NCI-H1048 (cell line): ENCODE measurements at places on chromosomes 3 and 15.

- DNase-seq = no peak
These were observed 113.0 kb upstream of the PTPRG start for GRCh38 chr3:61448378-61448777.

DNA sequence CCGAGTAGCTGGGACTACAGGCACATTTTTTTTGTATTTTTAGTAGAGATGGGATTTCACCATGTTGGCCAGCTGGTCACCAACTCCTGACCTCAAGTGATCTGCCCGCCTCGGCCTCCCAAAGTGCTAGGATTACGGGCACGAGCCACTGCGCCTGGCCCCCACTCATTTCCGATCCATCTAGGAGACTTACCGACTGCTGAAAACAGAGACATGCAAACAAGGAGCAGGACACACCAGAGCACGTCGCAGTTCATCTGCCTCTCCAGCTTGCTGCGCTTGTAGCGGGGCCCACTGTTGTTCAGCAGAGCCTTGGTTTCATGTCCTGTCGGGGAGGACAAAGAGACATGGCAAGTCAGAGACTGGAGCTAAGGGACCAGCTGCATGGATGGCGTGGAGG lies 137.4 kb downstream of the ATP10A start:
- no peak for DNase-seq

DNA sequence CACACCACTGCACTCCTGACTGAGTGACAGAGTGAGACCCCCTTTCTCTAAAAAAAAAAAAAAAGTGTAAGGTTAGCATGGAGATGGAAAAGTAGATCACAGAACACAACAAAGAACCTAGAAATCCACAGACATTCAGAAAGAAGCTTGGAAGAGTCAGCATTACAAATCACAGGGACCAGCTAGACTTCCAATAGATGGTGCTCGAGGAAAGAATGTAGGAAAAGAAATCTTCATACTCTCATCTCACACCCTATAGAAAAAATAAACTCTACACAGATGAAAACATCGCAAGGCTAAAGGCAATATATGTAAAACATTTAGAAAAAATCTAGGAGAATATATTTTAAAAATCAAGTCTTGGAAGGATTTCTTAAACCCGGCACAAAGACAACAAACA lies 94.5 kb upstream of the ABHD17C start:
- DNase-seq = no peak

- DNase-seq = no peak
These were observed 9.1 kb downstream of the ALG3 start for GRCh38 chr3:184239708-184240107.

- DNase-seq = no peak
These were observed 322.0 kb downstream of the NLGN1 start for GRCh38 chr3:173719585-173719984.

DNA sequence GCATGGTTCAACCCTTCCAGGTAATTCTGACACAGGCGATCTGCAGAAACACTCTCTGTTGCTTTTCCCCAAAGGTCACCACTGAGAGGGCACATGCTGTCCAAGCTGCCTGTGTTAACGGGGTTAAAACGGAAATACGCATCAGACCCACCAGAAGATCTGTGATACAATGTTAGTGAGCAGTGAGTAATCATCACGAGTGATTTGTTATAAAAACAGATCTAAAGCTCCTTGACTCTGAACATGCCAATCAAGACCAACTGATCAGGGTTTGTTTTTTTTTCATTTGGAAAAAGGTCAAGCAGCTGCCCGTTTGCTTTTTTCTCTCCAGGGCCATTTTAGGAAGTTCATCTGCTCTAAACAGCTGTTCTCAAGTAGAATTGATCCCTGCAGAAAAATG lies 43.2 kb downstream of the FGF12 start:
- DNase-seq = no peak

DNA sequence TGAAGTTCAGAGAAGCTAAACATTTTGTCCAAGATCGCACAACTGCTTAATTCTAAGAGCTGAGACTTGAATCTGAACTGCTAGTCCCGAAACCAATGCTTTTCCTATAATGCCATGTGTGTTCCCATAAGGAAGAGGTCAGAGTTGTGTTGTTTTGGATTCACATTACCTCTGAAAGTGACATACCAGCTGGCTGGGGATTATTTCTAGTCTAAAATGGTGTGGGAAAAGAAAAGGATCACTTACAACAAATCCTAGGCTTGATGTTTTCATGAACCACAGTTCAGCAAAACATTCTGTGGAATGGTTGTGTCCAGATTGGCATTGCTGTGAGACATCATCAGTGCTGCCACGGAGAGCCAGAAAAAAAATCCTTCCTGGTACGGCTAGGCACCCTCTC lies 35.0 kb upstream of the LRRC3B start:
- DNase-seq = no peak

- no peak for DNase-seq
These were observed 872 bp downstream of the DLEC1 start for GRCh38 chr3:38039899-38040261.

DNA sequence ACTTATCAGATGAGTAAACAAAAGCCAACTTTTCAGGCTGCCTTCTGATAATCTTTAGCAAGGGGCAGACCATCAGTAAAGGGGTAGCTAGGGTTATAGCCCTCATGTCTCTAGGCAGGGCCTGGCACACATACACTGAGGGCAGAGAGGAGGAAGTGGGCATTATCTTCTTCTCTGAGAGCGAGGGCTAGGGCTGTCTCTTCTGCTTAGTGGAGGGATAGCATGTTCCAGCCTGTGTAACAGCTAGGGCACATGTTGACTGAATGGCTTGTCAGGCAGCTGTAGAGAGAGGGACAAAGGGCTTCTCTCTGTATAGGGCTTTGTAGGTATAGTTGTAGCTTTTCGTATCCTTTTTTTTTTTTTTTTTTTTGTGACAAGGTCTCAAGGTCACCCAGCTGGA lies 17.8 kb downstream of the CRTC3 start:
- no peak for DNase-seq

DNA sequence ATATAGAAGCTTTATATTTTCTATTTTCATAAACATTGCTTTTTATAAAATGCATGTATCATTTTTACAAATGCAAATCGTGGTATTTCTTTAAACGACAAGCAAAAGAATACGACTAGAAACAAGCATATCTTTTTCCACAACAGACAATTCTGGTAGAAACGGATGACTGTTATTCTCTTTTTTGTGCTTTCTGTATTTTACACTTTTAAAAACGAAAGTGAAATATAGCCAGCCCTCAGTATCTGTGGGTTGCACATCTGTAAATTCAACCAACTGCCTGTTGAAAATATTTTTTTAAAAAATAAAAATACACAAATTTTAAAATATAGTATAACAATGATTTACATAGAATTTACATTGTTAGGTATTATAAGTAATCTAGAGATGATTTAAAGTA lies 61.3 kb downstream of the PRTG start:
- no peak for DNase-seq

- no peak for DNase-seq
These were observed 22.9 kb downstream of the SMAD6 start for GRCh38 chr15:66724732-66725463.

GRCh38 chr15:83300826-83301225 lies 16.4 kb upstream of the BNC1 start:
- DNase-seq = no peak

- no peak for DNase-seq
These were observed 2.6 kb downstream of the HRG start for GRCh38 chr3:186668426-186668825.

DNA sequence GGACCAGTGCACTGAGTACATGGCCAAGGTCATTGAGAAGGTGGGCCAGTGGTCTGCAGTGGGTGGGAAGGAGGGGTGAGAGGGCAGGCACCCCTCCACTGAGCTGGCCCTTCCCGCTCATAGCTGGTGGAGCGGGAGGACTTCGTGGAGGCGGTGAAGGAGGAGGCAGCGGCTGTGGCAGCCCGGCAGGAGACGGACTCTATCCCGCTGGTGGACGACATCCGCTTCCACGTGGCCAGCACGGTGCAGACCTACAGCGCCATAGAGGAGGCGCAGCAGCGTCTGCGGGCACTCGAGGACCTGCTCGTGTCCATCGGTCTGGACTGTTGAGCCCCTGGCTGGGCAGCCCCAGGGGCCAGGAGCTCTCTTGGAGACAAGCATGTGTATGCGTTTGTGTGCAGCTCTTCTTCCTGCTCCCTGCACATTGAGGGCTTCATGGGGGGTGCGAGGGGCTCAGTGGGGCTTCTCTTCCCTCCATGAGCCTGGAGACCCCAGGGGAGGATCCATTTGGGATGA lies 7.5 kb downstream of the ABTB1 start:
- no peak for DNase-seq

DNA sequence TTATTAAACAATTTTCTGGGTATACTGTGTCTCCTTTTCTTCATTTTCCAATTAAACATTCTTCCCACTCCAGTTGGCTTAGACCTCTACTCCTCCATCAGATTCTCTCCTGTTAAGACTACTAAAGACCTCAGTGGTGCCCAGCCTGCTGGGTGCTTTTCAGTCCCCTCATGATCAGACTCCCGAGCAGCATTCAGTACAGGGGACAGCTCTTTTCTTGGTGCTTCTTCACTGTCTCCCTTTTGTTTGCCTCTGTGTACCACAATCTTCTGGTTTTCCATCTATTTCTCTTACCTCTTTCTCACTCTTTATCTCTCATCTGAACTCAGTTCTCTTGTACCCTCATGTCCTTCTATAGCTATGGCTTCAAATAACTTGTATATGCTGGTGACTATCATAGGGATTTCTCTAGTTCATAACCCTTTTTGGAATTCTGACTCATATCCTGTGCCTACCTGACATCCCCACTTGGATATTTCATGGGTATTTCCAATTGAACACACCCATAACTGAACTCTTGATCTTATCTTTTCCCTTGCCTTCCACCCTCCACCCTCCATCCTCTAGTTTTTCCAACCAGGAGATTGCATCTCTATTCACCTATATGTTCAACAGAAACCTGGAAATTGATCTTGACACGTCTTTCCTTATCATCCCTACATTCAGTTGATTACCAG lies 55.6 kb upstream of the ABHD10 start:
- DNase-seq = no peak

DNA sequence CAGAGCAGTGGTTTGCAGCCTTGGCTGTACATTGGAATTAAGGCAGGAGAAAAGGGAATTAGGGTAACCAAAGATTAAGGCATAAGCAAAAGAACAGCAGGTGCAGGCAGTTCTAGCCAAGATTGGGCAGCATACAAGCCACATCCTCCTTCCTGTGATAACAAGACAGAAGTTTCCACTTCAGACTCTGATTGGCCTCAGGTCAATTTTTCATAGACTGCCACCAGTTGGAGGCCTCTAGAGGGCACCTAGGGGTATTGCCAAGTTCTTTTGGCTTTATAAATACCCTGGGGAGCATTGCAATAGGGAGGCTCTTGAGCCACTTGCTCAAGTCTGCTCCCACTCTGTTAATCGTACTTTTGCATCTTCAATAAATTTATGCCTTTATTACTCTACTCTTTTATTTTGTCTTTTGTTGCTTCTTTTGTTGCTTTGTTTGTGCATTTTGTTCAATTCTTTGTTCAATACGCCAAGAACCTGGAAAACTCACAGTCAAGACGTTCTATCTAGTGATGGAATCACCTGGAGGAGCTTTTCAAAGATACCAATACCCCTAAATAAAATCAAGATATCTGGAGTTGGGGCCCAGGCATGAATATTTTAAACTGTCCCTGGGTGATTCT lies 32.2 kb upstream of the FMN1 start:
- peak; percentile 58 for DNase-seq

GRCh38 chr15:65845826-65846519 lies 23.3 kb upstream of the RAB11A start:
- DNase-seq = no peak

DNA sequence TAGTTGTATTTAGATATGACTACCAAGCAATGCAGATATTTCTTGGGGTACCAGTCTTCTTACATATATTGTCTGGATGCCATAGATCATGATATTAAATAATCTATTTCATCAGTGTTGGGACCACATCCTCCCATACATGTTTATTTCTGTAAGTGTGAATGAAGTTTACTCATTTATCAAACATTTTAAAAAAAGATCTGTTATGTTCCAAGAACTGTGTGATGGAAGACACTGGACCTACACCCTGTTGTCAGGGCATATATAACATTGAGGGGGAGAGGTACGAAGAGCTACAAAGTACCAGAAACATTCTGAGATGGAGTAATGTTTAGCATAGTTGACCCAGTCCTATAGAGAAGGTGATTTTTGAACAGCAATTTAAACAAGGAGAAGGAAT lies 26.6 kb downstream of the MBNL1 start:
- DNase-seq = no peak

- DNase-seq = no peak
These were observed 710.1 kb downstream of the SQOR start for GRCh38 chr15:46344915-46345314.

DNA sequence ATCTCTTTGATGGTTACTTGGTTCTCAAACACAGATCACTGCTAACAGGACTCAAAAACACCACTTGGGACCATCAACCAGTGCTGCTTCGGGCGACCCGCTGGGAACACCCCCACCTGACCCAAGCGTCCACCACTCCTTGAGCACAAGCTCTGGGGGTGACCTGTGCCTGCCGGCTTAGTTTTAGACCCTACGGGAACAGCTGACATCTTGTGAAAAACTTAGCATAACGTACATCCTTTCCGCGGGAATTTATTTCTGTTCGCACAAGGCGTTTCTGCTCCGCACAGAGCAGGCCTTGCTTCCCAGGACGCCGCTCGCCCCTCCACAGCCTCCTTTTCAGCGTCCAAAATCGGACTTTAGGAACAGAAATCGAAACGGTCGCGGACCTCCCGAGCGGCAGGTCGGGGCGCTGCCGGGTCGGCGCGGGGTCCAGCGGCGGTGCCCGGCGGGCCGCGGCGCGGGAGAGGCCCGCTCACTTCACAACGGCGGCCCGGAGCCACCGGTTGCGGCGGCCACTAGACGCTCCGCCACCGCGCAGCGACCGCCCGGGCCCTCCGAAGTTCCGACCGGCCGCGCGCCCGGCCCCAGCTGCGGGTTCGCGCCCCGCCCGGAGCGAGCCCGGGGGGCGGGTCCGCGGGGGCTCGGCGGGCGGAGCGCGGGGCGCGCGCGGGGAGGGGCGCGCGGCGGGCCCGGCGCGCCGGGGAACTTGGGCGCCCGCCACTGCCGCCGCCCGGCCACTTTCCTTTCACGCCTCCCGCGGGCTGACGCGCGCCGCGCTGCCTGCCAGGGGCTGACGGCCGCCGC lies 959 bp downstream of the SFMBT1 start:
- DNase-seq = no peak

GRCh38 chr15:58595516-58596263 lies 153.8 kb downstream of the ADAM10 start:
- DNase-seq = no peak

DNA sequence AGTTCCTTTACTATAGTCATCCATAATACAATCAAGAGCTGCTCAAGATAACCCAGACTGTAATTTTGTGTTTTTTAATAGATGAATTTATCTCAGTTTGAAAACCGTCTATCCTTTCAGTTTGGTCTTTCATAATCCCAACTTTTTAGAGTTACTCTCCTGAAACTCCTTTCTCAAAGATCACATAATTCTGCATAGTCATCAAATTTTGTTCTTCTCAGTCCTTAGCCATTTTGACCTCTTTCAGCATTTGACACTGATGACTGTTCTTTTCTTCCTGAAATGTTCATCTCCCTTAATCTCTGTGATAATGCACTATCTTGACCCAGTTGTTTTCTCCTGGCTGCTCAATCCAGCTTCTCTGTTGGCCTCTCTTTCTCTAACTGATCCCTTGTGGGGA lies 47.5 kb upstream of the RAD51 start:
- no peak for DNase-seq
